Iris pigment epithelial cell (primary cell): ENCODE measurements at places on chromosomes 7 and 10.

- no peak for DNase-seq
Measured at GRCh38 chr7:22601408-22601807, 101.4 kb upstream of the STEAP1B start.

DNA sequence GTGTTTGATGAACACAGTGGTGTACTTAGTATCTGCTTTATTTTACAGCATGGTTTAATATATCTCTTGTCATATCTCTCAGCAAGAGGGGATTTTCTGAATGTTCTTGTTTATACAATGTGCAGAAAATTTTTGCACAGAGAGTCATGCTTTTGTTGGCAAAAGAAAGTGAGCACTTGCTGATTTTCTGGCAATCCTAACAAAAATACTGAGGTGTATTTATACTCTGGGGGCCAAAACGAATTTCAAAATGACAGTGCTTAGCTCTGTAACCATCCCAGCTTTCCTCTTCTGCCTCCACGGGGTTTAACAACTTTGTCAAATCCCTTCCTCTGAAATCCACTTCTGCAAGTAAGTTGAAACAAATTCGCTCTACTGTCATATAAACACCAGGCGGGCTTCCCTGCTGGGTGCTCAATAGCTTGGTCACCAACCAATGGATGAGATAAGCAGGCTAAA lies 169.2 kb downstream of the NOC3L start:
- peak; percentile 88 for DNase-seq

- peak; percentile 44 for DNase-seq
Measured at GRCh38 chr10:43186150-43186549, 47.9 kb downstream of the CSGALNACT2 start.

DNA sequence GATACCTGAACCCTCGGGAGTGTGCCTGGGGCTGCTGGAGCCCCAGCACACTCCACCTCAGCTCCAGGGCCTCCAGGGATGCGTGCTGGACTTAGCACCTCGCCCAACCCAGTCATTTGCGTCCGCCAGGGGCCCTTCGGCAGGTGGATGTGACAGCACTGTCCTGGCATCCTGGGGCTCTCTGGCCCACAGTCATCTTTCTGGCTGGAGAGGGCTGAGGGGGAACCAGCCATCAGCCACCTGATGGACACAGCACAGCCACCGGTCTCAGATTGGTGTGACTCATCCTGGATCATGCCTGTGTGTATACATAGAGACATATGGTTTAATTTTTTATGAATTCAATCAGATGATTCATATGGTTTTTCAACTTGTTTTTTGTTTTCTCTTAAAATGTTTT lies 11.1 kb downstream of the ZNF775 start:
- peak; percentile 51 for DNase-seq

GRCh38 chr10:107544706-107545520 lies 380.4 kb upstream of the SORCS1 start:
- peak; percentile 5 for DNase-seq

DNA sequence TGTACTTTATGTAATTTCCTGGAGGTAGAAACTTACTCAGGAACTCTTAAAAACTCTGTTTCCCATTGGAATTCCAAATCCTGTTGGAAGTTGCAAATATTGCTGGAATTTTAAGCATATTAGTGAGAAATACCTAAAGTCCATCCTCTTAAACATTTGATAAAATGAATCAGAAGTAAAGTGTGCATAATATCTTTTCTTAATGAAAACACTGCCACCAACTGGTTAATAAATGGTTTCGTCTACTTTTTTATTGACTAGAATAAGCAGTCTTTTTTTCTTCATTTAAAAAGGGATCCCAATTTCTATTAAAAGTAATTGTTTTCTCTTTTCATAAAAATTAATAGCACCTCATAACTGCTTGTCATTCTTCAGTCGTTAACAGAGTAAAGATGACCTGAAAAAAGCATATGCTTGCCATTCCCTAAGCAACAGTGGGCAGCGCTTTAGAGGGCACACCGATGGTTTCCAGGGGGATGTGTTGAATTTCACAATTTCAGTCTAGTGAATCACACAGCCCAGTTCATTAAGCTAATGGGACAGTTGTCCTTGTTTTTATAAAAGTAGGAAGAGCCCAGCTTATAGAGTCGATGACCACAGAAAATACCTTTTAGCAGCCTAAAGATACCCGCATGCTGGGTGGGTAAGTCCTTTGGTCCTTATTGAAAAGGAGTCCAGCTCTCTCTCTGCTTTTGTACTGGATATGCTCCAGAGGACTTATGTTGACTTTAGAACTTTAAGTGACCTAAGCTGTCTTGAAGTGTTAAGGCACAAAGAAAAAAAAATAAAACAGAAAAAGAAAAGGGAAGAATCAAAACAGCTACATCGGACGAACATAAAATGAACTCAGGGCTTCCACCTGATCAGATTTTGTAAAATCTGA lies 28.5 kb downstream of the NPS start:
- peak; percentile 22 for DNase-seq

DNA sequence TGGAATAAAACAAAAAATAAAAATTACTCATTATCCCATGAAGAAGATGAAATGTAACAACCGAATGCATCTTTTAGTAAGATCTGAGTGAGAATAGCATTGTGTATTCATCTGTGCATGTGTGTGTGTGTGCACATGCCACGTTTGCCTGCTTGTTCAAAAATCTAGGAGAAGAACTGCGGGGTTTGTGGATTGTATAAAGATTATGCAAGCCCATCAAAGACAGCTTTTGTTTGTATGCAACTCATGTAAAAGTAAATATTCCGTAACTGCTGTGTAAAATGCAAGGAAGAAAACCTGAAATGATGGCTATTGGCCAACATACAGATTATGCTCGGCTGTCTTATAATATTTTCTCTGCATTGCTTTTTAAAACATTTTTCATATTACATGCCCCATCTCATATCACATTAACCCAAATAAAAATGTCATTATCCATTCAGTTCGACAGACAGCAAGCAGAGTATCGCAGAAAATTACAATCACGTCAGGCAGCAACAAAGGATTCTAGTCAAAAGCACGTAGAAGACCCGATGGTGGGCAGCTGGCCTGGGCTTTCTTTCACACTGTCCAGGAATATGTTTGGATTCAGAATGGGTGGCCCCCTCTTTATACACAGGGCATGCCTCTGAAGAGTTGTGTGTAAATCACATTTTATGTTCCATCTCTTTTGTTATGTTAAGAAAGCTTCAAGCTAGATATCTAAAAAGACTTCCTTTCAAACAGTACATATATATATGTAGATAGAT lies 114.0 kb downstream of the PARP12 start:
- DNase-seq = no peak

DNA sequence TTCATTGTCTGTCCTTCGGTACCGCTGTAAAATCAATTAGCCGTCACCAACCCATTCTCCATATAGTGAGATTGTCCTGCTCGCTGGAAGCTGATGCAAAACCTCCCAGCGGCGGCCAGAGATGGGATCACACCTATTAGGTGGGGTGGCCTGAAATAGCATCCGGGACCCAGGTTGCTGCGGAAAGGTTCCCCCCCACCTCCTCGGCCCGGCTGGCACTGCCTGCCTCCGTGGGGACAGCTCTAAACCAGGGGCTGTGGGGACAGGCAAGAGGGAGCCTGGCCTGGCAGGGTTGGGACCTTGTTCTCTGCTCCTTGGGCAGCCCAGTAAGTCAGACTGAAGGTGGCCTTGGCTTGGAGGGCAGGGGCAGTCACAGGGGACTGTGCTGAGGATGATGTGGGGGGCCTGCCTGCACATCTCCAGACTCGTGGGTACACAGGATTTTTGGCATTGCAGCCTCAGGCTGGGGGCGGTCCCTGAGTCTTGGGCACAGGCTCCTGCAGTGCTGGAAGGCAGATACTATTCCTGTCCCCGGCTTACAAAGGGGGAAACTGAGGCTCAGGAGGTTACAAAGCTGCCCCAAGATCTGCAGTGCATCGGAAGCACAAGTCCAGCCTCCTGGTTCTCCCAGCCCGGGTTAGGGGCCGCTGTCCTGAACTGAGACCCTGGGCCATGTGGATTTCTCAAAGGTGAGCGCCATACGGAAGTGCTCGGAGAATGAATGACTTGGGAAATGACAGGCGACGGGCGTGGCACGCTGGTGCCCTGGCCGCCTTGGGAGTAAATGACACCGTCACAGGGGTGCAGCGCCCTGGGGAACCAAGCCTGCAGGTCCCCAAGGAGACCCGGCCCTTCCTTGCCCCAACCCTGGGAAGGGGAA lies 65.6 kb downstream of the UNCX start:
- no peak for DNase-seq
